ENCODE measurements at places on chromosomes 3 and 15.

- DNase-seq = no peak
Measured at GRCh38 chr3:156016902-156017301, 103.5 kb upstream of the KCNAB1 start.

DNA sequence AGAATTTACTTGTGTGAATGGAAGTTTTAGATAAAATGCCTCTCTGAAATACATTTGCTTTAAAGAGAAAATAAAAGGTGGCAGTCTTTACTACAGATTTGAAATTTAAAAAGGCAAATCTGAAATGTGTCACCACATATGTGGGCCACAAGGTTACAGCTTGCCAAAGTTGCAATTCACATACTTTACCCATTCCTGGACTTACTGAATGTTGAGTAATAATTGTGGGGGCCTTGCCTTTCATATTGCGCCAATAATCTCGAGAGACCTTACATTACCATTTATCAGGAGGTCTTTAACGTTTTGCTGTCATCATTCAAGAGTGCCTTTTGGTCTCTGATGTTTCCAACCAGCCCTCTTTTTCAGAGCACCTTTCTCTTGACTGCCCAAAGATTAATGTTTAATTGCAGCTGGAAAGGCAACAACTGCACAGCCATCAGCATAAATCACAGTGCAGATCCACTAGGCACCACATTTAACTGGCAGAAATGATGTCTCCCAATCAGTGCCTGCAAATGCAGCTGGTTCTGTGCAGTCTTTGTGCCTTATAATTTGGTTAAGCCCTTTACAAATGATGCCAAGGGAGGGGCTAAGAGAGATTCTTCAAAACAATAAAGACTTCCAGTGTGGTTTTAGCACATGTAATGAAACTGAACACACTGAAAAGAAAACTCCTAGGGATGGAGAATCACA is 206.8 kb downstream of the MAGI1 start:
- no peak for DNase-seq

GRCh38 chr3:36433511-36433910 is 53.2 kb downstream of the STAC start:
- DNase-seq = no peak

DNA sequence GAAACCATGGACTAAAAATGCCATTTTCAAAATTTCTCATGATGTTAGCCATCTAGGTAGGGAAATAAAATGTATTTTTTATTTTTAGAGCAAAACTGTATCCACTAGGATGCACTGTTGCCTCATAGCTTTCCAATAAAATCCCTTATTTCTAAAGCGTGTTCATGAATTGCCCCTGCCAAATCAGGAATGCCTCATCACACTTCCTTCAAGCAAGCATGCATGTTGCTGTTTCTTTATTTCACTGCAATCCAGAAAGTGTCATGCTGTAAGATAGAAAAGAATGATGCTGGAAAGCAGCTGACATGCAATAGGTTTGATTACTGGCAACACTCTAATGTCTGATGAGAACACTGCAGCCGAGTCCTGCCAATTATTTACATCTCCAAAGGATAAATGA is 239.5 kb downstream of the CHL1 start:
- DNase-seq = no peak
